ENCODE measurements at places on chromosomes 13 and 19. TPM values are rescaled to one million over a fixed set of nuclear protein-coding genes. Genes with fewer than 3 reads are reported as not detected.
A peak's percentile ranks its signal among the peaks of the same experiment; 100 is the strongest.

DNA sequence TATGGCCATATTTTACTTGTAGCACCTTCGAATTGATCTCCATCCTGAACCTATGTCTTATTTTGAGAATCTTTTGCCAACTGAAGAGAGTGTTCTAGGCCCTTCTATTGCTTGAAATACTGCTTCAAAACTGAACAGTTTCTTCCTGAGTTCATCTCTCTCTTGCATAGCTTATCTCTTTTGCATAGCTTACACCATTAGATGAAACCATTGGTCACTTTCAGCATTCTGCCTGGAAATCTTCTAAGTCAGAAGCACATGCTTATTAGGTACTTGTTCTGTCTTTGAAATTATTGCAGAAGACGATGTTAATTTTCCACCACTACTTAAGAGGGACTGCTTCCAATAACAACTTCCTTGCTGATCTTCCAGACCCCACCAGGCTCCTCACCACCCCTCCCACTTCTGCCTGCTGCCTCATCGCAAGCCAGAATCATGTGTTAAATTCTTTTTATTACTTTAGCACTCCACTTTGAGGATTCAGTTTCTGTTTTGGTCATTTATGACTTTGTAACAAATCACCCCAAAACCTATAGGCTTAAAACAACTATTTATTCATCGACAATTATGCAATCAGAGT, 122.4 kb upstream of the MAB21L1 start:
- DNase-seq, result peak; percentile 6

DNA sequence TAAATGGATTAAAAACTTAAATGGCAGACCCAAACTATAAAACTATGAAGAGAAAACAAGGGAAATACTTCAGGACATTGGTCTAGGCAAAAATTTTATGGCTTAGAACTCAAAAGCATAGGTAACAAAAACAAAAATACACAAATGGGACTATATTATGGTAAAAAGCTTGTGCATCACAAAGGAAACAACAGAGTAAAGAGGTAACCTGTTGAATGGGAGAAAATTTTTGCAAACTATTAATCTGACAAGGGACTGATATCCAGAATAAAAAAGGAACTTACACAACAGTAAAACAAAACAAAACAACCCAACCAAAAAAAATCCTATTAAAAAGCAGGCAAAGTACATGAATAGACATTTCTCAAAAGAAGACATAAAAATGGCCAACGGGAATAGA, 9.3 kb upstream of the ZNF546 start:
- no peak for DNase-seq

The CDC42EP5 gene
- total RNA-seq, result 7.2 TPM

The CALR3 gene
- total RNA-seq, result not detected

The GPR183 gene
- total RNA-seq, result 0.28 TPM

DNA sequence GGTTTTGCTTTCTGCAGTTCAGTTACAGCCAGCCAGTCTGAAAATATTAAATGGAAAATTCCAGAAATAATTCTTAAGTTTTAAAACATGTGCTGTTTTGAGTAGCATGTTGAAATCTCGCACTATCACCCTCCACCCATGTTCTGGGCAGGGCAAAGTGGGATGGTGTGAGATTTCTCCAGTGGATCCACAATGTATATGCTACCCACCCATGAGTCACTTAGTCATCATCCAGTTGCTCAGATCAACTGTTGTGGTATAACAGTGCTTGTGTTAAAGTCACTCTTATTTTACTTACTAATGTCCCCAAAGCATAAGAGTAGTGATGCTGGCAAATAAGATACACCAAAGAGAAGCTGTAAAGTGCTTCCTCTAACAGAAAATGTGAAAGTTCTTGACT, 56.4 kb downstream of the CYSLTR2 start:
- no peak for DNase-seq
